ENCODE measurements at places on chromosomes 5 and 9.

DNA sequence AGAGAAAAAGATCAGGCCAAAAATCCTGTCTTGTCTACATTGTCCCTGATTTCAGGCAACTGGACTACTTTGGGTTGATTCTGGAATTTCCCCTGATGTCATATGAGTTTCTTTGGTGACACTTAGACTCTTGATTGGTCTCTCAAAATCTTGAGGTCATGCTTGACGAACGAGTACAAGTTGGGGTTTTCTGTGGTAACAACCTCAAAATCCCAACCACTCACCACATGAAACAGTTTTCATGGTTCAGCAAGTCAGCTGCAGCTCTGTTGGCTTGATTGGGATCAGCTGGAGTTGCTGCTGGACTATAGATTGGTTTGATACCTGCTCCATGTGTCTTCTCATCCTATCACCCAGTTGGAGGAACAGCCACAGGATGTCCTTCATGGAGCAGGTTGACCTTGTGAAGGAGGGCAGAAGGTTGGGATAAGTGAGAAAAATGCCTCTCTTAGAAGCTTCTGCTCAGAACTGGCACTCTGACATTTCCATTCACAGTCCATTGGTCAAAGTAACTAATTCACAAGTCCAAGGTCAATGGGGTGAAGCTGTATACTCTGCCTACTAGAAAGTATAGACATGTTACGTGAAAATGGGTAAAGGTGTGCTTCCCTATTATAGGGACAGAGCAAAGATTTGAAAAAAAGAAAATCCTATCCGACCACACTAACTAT lies 284.5 kb downstream of the SH3GL2 start:
- H3K27ac ChIP-seq: no peak overlapping the region
- DNase-seq: no peak
- no peak overlapping the region for H3K4me3 ChIP-seq

GRCh38 chr5:16051246-16051755 lies 128.3 kb downstream of the MARCHF11 start:
- H3K27me3 ChIP-seq: no peaks in the 10 kb centered on the region
- H3K4me1 ChIP-seq: no peaks in the 10 kb centered on the region
- no peak overlapping the region for H3K4me3 ChIP-seq
- H3K36me3 ChIP-seq: no peaks in the 10 kb centered on the region

DNA sequence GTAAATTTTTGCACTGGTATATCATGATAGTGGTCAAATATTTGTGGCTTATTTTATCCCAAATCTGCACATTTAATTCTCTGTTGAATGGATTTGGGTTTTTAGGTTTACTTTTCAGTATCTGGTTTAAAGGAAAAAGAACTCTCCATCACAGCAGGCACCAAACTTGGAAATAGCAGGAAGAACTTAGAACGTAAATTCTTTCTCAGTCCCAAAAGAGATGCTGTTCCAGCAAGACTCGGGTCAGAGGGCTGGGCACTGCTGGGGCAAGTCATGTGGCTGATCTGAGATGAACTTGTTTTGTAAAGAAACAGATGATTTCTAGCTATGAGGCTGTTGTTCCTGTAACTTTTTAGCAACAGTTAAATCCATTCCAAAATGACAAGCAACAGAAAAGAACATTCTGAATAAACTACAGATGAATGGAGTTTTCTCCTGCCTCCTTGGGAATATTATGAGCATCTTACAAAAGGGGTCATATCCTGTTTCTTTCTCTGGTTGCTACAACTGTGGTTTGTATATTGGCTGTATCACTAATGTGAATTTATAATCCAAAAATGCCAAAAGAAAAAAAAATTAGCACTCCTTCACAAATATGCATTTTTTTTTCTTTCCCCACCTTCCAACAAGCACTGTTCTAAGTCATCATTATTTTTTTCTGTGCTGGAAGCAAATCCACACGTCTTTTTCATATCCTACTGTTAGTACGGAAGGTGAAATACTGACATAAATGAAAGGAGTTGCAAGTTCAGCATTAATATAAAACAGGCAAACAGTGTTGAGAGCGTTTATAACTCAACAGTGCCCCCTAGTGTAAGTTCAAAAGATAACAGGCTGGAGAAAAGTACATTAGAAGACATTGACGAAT lies 31.1 kb downstream of the OR2K2 start:
- peak; percentile 81 for DNase-seq
- H3K4me3 ChIP-seq: no peak overlapping the region
- H3K36me3 ChIP-seq: no peaks in the 10 kb centered on the region
- no peaks in the 10 kb centered on the region for H3K27me3 ChIP-seq
- peak overlapping the region; percentile 98 for H3K27ac ChIP-seq
- peaks cover 5% of the 10 kb centered on the region for H3K4me1 ChIP-seq

DNA sequence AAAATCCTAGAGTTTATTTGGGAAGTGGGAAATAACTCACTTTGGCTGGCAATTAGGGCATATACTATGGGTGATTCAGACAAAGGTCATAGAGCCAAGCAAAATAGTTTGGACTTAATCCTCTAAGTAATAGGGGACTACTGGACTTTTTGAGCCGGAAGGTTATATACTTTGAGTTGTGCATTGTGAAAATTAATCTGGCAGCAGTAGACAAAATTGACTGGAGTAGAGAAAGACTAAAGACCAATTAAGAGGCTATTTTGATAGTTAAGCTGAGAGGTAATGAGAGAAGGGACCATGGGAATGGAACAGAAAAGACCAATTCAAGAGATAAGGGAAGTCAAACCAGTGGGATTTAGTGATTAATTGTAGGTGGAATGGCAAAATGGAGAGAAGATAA lies 28.9 kb downstream of the COX7C start:
- DNase-seq: no peak
- H3K4me3 ChIP-seq: no peak overlapping the region
- H3K27me3 ChIP-seq: no peaks in the 10 kb centered on the region
- H3K4me1 ChIP-seq: no peaks in the 10 kb centered on the region
- no peaks in the 10 kb centered on the region for H3K36me3 ChIP-seq

- H3K27ac ChIP-seq: no peak overlapping the region
- no peaks in the 10 kb centered on the region for H3K27me3 ChIP-seq
- H3K4me3 ChIP-seq: no peak overlapping the region
- H3K36me3 ChIP-seq: no peaks in the 10 kb centered on the region
- no peak for DNase-seq
These were observed 345.5 kb downstream of the MLLT3 start for GRCh38 chr9:20276762-20277161.

DNA sequence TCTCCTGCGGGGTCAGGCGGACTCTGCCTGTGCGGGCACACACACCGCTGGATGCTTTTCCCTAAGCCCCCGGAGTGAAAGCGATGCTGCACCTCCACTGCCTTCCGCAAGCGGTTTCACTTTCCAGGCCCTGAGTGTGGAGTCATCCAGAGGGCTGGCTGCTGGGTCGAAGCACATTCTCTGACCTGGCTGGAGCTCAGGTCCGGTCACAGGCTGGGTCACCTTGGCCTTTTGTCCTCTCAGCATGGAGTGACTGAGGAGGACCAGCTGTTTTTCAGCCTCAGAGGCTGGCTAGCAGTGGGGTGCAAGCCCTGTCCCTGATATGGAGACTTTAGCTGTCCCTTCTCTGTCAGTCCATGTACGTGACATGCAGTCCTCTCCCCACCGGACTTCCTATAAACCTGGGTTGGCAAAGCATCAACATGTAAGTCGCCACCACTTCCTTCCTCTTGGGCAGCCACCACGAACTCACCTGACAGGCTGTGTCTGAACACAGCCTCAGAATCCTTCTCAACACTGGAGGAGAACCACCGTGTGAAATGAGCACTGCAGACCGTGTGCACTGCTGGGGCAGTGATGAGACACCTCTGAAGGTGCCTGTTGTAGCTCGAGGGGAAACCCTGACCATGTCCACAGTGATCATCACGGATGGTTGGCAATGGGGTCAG lies 51.3 kb downstream of the GADD45G start:
- H3K27me3 ChIP-seq: peaks cover 5% of the 10 kb centered on the region
- H3K4me1 ChIP-seq: no peaks in the 10 kb centered on the region
- no peak overlapping the region for H3K4me3 ChIP-seq
- DNase-seq: no peak
- no peaks in the 10 kb centered on the region for H3K36me3 ChIP-seq

GRCh38 chr9:35646153-35646532 lies 4.6 kb downstream of the SIT1 start:
- H3K4me3 ChIP-seq: peak overlapping the region; percentile 54
- peak overlapping the region; percentile 61 for H3K27ac ChIP-seq
- peaks cover 8% of the 10 kb centered on the region for H3K4me1 ChIP-seq
- no peak for DNase-seq
- H3K36me3 ChIP-seq: no peaks in the 10 kb centered on the region

DNA sequence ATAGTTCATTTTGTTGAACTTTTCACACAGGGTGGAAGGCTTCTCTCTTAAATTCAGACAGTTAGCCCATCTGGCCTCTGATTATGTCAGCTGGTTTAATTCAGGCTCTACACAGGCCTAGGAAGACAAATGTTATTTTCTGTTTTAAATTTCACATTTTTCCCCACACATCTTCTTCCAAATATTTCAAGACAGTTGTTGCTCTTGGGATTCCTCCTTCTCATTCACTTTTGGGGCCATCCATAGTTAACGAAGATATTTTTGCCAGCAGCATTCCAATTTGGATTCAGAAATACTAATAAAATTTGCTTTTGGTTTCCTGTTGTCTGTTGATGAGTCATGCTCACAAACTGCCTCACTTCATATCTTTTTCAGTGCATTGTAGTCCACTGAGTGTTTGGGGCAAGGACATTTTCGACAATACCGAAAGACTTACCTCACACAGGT lies 475.4 kb downstream of the DMAC1 start:
- H3K27me3 ChIP-seq: no peaks in the 10 kb centered on the region
- H3K27ac ChIP-seq: no peak overlapping the region
- no peak overlapping the region for H3K4me3 ChIP-seq
- peaks cover 13% of the 10 kb centered on the region for H3K4me1 ChIP-seq

DNA sequence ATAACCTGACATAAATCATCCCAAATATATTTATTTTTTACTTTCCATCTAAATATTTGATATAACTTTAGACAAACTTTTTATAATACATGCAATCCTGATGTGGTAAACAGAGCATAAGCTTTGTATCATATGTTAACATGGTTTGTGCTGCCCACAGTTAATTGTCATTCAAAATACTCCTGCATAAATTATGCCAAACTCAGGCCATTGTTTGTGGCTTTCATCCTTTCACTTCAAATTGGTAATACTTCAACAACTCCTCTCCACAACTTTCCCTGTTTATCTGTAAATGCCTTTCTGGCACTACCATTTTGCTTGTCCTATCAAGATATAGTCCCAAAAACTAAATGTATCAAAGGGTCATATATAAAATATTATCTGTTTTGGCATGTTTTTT lies 586.7 kb downstream of the HINT1 start:
- no peak overlapping the region for H3K27ac ChIP-seq
- no peaks in the 10 kb centered on the region for H3K36me3 ChIP-seq
- H3K4me1 ChIP-seq: no peaks in the 10 kb centered on the region
- no peaks in the 10 kb centered on the region for H3K27me3 ChIP-seq

- no peaks in the 10 kb centered on the region for H3K4me1 ChIP-seq
- no peak for DNase-seq
- H3K27ac ChIP-seq: no peak overlapping the region
- no peak overlapping the region for H3K4me3 ChIP-seq
- no peaks in the 10 kb centered on the region for H3K27me3 ChIP-seq
These were observed 121.0 kb downstream of the JAKMIP2 start for GRCh38 chr5:147661541-147661940.

DNA sequence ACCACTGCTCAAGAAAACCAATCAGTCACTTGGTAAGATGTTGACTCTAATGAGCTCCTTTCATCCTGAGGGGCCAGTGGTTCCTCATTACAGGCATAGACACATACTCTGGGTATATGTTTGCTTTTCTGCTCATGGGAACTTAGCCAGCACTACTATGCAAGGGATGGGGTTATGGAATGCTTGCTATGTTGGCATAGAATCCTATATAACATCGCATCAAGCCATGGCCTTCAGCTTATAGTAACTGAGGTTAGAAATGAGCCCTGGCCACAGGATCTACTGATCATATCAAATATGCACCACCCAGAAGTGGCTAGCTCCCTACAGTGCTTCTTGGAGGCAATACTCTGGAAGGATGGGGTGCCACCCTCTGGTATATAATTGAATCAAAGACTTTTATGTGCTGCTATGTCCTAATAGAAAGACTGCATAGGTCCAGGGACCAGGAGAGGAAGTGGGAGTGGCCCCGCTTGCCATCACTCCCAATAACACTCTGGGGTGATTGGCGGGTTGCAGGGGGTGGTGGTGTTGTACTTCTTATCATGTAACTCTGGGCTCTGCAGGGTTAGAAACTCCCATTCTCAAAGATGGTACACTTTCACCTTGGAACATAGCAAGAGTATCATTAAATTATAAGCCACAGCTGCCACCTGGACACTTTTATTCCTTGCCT lies 70.3 kb downstream of the ZNF366 start:
- no peak overlapping the region for H3K4me3 ChIP-seq
- peak; percentile 36 for DNase-seq
- no peak overlapping the region for H3K27ac ChIP-seq

GRCh38 chr9:4016789-4017188 lies 283.1 kb downstream of the GLIS3 start:
- H3K27me3 ChIP-seq: no peaks in the 10 kb centered on the region
- no peak overlapping the region for H3K4me3 ChIP-seq
- no peak for DNase-seq

DNA sequence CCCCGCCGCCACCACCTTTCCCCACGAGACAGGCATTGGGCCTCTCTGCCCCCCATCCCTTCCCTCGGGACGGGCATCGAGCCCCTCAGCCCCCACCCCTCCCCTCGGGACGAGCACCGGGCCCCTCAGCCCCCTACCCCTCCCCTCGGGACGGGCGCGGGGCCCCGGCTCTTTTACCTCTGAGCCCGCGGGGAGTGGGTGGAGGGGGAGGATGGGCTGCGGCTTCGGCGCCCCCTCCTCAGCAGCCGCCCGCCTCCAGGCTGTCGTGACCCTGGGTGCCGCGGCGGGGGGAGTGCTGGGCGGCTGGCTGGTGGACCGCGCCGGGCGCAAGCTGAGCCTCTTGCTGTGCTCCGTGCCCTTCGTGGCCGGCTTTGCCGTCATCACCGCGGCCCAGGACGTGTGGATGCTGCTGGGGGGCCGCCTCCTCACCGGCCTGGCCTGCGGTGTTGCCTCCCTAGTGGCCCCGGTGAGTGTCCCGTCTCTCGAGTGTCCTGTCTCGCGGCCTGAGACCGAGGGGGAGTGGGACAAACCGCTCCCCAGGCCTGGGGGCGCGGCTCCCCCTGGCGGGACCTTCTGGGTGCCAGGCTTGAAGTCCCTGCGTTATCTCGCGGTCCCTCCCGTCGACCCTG lies 791 bp downstream of the SLC2A8 start:
- peaks cover 5% of the 10 kb centered on the region for H3K27me3 ChIP-seq
- 0 out of 2 replicates have a peak, but pooled peaks cover 1% of the 10 kb centered on the region for H3K36me3 ChIP-seq
- peaks cover 2% of the 10 kb centered on the region for H3K4me1 ChIP-seq
- peak; percentile 33 for DNase-seq

GRCh38 chr9:69036309-69036708 lies 757 bp downstream of the FXN start:
- H3K27me3 ChIP-seq: no peaks in the 10 kb centered on the region
- peak overlapping the region; percentile 87 for H3K4me3 ChIP-seq
- DNase-seq: peak; percentile 13
- H3K4me1 ChIP-seq: peaks cover 2% of the 10 kb centered on the region
- H3K27ac ChIP-seq: peak overlapping the region; percentile 91

- peak; percentile 20 for DNase-seq
- H3K4me3 ChIP-seq: no peak overlapping the region
- H3K27me3 ChIP-seq: no peaks in the 10 kb centered on the region
- H3K27ac ChIP-seq: no peak overlapping the region
These were observed 66.1 kb upstream of the EDIL3 start for GRCh38 chr5:84450617-84451414.
